Retina (tissue), 1 donor: ENCODE measurements at places on chromosomes 5 and 9.

DNA sequence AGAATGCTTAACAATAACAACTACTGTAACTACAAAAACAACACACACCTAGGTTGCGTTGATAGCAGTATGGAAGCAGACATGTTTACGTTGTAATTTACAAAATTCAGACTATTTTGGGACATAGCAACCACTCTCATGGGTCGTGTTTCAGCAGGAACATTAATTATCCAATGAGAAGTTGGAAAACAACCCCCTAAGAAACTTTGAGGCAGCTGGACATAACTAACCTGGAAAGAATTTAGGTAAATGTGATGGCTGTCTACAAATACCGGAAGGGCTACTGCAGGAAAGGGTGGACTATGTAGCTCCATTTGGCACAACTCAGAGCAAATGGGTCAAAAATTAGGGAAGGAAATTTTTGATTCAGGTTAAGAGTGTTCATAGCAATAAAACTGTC lies 409.3 kb downstream of the ADGRV1 start:
- no peak for DNase-seq

DNA sequence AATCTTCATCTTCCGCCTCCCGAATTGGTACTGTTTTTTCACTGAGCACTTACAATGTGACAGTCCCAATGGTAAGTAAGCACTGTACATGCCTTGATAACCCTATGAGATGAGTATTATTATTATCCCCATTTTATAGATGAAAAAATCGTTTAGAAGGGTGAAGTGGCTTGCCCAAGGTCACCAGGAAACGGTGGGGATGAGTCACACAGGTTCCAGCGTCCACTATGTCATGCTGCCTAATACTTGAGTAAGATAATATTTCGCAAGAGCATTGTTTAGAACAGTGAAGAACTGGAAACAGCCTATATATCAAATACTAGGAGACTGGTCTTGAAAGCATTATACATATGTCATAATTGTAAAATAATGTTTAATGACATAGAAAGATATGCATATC lies 12.9 kb downstream of the HAND1 start:
- no peak for DNase-seq

DNA sequence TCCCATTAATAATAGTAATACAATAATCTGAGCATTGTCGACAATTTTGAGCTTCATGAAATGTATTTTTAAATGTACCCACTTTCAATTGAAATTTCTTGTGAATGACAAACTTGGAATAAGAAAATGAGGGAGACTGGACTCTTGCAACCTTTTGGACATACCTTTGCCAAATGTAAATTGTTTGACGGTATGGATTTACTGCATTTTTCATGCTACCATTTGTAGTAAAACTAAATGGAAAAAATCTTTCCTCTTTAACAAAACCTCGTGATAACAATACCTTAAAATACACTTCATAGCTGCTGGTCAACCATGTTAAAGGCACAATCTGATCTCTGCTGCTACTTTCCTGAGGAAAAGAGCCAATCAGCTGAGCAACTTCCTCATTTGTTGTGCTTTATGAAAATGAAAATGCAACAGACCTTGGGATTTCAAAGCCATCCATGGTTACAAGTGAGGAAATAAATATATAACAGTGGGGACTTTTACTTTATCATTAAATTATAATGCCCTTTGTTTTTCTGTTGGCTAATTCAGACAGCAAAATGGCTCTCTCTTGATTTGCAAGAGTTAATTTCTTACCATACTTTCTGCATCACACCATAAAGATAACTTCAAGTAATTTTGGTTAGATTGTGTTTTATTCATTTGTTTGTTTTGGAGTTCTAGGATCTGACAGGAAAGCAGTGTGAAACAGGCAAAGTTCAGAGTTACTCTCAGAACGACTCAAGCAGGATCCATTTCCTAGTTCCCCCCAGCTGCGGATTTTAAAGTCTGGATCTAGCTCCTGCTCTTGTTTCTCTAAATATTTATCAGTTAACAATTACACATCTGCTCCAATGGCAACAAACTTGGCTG lies 1.1 kb downstream of the ALDH1A1 start:
- no peak for DNase-seq

DNA sequence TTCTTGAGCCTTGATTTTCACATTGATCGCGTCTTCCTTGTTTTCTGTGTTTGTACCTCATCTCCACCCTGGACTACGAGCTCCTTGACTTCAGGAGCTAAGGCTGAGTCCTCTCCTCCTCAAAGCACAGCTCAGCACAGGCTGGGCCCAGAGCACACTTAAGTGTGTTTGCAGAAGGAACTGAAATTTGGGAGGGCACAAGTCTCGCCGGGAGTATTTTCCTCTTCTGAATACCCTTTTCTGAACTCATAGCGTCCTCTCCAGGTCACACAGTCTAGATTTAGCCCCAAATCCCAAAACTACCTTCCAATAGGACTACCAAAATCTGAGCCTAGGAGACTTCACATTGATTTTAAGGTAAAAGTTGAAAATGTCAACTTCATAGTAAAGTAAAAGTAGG lies 41.6 kb downstream of the TSTD2 start:
- no peak for DNase-seq

GRCh38 chr5:139985290-139985689 lies 57.8 kb downstream of the NRG2 start:
- no peak for DNase-seq

GRCh38 chr9:123757547-123757946 lies 172.4 kb downstream of the DENND1A start:
- no peak for DNase-seq

- peak; percentile 84 for DNase-seq
Measured at GRCh38 chr5:88883836-88884607, 1.0 kb upstream of the MEF2C start.

DNA sequence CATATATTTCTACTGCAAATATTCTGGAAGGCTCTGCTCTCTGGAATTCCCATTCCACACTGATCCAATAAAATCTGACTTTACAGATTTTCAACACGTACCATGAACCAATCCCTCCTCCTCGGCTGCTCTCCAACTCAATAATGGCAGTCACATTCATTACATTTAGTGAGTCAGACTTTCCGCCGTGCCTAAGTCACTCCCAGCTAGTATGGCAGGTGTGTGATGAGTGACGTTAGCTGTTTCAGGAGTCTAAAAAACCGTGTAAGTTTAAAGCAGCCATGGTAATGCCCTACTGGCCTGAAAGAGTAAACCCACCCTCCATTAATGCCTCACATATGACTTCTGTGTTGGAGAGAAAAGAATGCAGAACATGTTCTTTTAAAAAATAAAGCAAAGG lies 3.3 kb downstream of the FBN2 start:
- peak; percentile 12 for DNase-seq

DNA sequence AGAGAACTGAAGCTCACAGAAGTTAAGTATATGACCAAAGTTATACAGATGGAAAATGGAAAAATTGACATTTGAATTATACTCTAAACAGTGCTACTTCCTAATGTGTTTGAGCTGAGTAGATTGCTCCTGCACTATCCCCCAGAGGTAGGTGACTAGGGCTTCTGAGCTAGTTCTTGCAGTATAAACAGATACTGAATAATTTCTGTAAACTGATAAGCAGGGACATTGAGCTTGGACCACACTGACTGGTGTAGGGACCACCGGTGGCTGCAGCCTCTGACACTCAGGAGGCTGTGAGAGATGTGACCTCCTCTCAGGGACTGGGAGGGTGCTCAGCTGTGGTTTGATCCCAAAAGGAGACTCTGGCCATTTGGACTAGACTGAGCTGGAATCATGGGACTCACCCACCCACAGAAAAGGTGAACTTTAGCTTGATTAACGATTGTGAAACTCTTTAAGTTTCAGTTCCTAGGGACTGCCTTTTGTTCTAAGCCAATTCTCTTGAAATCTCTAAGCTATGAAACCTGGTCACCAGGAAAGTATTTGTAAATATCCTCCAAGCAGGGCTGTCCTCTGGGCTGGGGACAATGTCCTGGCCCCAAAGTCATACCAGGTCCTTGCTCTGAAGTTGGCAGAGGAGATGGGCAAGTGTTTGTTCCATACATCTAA lies 291.5 kb downstream of the SEC61B start:
- no peak for DNase-seq

- DNase-seq: no peak
Measured at GRCh38 chr5:121008041-121008440, 543.9 kb downstream of the PRR16 start.

DNA sequence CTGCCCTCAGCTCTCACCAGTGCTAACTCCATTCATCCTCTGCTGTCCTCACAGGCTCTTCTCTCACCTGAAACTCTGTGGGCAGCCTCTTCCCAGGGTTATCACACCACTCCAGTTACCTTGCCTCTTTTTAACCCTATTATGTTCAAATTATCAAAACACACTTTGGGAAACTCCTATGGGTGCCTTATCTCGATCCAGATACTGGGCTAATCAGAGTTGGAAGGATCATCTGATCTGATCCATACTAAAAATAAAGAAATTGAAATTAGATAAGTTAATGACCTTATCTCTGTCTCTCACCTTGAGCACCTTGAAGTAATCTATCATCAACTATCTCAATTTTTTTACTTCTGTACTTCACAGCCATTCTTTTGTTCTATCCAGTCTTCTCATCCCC lies 300.5 kb upstream of the ISL1 start:
- DNase-seq: no peak

DNA sequence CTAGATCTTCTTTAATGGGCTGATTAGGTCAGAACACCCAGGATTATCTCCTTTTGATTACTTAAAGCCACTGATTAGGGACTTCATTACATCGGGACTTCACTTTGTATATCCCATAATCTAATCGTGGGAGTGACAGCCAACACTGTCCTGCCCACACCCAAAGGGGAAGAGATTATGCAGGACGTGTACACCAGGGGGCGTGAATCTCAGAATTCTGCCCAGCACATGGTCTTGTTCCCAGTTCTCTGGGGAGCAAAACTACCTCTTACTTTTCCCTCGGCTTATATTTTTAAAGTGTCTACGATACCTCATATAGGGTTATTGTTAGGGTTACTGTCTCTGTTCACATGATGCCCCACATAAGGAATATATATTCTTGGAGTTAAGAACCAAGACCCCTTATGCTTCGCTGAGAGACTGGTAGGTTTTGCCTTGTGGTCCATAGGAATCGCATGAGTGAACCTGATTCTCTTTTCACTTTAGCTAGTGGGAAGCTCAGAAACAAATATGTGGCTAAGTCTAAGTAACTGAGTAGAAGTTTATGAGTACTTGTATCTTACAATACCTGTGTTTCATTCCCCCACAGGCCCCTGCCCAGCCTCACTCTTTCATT lies 192.7 kb downstream of the GNA14 start:
- no peak for DNase-seq
